Activated T-helper 17 cell treated with anti-CD3 and anti-CD28 coated beads, Interleukin-2, amount 50 U/mL, for 72 hours (primary cell): ENCODE measurements at places on chromosomes 2 and 18. TPM values are rescaled to one million over a fixed set of nuclear protein-coding genes. Genes with fewer than 3 reads are reported as not detected.

Gene RAB27B
- 0.50 TPM for total RNA-seq

Gene MAP2
- total RNA-seq = 0.26 TPM

GRCh38 chr2:213640738-213641425 is 356.6 kb downstream of the SPAG16 start:
- no peak for ATAC-seq

GRCh38 chr2:177147834-177148445 is 64.7 kb upstream of the HNRNPA3 start:
- ATAC-seq = no peak

GRCh38 chr2:235034265-235035118 is 82.7 kb downstream of the SH3BP4 start:
- no peak for ATAC-seq

- no peak for ATAC-seq
These were observed 381.3 kb downstream of the SOX11 start for GRCh38 chr2:6073191-6074088.

Gene SERPINB12
- total RNA-seq = not detected

DNA sequence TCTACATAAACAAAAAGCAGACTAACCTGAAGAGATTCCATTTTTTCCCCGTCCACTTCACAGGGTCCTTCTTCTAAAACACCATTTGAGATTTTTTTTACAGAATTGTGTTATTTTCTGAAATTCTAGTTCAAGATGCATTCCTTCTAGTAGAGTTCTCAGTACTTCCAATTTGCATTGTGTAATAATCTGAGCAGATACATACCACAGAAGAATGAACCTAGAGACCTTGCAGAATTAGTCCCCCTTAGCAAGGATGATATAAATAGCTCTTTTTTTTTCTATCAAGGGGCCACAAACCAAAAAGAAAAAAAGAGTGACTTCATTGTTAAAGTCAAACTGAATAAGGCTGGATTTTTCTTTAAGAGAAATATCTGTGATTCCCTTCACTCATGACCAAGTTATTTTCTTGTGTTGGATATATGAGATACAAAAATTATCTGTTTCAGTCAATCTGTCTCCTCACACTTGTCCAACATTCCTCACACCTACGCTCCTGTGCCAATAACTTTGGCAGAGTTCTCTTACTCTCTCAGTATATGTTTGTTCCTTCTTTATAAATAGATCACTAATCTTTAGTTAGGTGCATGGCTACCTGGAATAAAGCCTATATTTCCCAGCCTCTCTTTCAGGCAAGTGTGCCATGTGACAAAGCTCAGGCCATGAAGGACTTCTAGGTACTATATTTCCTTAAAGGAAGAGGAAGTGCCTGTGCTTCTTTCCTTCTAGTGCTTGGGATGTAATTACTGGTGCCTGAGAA is 183.5 kb downstream of the ZNF385B start:
- no peak for ATAC-seq

DNA sequence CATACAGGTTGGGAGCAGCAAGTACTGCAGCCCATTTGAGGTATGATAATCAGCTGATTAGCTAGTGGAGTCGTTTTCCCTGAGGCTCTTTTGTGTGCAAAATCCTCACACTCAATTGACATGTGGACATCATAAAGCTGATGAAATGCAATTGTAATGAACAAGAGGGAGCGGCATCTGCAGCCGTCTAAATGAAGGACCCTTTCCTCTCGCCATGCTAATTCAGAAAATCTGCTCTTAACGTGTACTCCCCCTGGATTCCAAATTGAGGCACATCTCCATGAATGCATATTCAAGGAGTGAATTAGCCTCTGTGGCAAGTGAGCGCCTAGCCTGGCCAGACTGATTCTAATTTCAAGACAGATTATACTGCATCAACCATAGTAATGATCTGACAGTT is 260.9 kb upstream of the ATP5MC3 start:
- no peak for ATAC-seq

DNA sequence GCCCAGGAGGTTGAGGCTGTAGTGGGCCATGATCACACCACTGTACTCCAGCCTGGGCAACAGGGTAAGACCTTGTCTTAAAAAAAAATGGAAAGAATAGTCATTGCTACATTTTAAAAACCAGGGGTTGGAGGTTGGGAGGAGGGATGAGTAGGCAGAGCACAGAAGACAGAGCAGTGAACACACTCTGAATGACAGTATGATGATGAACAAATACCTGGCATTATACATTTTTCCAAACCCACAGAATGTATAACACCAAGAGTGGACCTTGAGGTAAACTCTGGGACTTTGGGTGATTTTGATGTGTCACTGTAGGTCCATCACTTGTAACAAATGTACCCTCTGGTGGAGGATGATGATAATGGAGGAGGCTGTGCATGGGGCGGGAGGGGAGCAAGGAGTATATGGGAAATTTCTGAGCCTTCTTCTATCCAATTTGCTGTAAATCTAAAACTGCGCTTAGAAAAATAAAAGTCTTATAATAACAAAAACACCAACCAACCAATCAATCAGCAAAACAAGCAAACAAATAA is 111.4 kb upstream of the PGAP1 start:
- ATAC-seq = peak; percentile 48

- ATAC-seq = peak; percentile 82
These were observed 79.6 kb upstream of the UBXN4 start for GRCh38 chr2:135662088-135662487.

DNA sequence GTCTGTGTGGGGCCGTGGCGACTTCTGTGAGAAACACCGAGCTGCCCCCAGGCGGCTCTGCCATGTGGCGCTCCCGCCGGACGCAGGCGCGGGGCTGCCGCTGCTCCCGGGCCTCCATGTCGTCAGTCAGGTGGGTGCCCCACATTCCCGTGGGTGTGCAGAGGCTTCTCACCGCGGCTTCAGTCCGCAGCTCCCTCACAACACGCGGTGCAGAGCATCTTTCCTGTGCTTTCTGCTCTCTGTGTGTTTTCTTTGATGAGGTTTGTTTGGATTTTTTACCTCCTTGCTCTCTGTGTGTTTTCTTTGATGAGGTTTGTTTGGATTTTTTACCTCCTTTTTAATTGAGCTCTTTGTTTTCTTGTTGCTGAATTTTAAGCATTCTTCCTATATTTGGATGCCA is 13.0 kb downstream of the AQP12A start:
- ATAC-seq = peak; percentile 69

Gene RESP18
- not detected for total RNA-seq

GRCh38 chr2:11602563-11603204 is 67.3 kb downstream of the NTSR2 start:
- no peak for ATAC-seq

DNA sequence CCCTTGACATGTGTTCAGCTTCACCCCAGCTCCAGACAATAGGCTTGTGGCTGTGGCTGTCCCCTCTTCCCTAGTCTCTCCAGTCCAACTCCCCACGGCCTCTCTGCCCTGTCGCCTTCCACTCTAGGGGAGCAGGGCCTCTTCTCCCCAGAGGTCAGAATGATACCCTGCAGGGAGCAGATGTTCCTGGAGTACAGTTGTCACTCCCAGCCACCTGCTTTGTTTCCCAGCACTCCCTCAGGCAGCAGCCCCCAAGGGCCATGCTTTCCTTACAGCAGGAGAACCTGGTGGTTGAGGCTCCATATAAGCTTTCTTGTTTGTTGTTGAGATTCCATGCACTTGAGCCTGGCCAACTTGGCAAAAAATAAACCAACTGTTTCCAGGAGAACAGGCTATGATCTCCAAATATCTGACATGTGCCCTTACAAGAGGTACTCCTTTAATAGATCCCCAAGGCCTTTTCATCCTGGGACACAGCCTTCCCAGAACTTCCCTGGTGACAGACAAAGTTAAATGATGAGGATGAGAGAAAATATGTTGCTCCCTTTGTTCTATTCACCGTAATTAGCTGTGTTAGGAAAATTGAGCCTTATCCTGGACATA is 45.1 kb downstream of the DPYSL5 start:
- ATAC-seq = no peak
